ENCODE measurements at places on chromosomes 3 and 15.

DNA sequence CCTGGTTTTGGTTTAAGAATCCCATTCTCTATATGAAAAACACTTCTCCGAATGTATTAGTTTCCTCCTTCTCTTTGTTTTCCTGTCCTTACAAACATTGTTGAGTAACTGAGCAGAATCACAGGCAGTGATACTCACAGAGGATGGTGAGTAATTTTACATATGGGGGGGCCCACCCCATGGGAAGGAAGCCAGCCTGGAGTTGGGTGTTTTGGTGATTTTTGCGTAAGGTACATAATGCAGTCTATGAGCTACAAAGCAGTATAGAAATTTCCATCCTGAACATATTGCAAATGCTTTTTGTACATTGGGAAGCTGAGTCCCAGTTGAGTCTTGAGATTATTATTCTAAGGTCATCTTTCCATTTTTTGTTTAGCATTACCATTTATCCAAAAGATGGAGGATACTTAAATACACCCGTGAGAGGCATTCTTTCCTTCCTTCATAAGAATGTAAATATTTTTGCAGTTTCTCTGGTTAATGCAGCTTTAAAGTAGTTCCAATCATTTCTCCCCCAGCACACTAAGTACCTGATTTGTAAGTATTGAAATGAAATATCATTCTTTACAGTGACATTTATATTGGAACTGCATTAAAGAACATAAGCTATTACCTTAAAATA is 476.8 kb downstream of the AGBL1 start:
- no peak for DNase-seq

- no peak for DNase-seq
Measured at GRCh38 chr15:99248000-99248715, 1.2 kb downstream of the TTC23 start.

GRCh38 chr15:62173215-62173614 is 8.1 kb upstream of the C2CD4B start:
- DNase-seq: no peak

- DNase-seq: no peak
Measured at GRCh38 chr3:85474241-85474640, 515.5 kb downstream of the CADM2 start.

DNA sequence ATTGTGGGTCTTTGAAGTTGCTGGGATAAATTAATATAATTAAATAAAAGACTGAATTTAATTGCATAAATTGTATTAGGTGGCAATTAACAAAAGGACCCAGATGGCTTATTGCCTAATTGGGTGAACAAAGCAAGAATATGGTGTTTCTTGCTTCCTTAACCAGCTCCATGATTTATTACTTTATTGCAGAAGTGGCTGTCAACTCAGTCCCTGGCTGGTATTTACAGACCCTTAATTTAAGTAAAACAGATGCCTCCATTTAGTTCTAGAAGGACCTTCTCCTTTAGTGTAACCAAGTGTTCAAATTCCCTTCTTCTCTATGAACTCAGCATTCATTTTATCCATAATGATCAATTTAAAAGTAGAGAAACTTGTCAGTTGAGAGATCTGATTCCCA is 35.1 kb downstream of the DPH3 start:
- DNase-seq: no peak

Measured in mesenchymal stem cell (in vitro differentiated cells and primary cell).